ENCODE measurements at places on chromosomes 2 and 18.
A peak's percentile ranks its signal among the peaks of the same experiment; 100 is the strongest.

DNA sequence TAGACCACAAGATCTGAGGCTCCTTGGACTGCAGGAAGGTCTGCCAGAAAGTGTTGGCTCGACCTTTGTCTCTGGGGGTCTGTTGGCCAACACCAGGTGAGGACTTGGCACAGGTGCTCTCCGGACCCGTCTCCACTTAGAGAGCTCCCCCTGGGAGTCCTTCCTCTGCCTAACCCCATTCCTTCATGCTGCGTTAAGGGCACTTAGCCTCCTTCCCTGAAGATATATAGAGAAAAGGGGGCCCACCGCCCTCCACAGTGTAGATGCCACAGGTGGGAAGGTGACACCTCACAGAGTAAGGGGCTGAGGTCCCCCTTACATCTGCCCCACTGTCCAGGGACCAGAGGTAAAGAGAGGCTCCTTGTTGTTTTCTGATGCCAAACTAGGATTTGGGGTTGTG is 8.2 kb downstream of the IGFBP5 start:
- no peak for DNase-seq

- no peak for DNase-seq
Observed at GRCh38 chr2:67713376-67713775, 316.2 kb downstream of the ETAA1 start.

DNA sequence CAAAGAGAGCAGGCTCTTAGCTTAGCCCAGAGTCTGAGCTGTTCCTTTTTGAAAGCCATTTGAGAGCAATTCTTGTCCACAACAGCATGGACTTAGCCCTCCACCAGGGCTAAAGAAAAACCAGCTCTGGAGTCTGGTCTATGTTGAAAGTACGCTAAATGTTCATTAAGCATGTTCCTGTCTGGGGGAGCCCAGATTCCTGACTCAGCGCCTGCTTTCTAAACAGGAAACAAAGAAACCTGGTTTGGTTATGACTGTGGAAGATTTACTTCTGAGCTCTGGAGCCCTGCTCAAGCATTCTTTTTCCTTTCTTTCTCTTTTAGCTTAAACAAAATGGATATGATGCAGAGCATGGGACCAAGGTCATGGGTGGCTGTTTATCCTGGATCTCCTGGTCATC is 279.8 kb downstream of the RBM43 start:
- DNase-seq: no peak

DNA sequence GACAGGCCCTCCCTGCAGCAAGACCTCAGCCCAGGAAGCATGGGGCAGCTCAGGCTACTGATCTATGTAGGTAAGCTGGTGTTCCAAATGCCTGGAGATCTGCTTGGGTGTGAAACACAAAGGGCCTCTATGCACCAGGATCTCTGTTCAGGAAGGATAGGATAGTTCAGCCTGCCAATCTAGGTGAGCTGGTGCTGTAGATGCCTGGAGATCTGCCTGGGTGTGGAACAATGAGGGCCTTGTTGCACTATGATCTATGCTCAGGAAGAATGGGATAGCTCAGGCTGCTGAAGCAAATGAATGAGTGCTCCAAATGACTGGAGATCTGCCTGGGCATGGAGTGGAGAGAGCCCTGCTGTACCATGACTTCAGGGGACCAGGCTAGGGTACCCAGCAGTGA is 48.9 kb upstream of the MYL1 start:
- DNase-seq: no peak

- no peak for DNase-seq
Observed at GRCh38 chr2:3176869-3177255, 200.8 kb downstream of the EIPR1 start.

GRCh38 chr2:15159206-15159605 is 401.9 kb downstream of the NBAS start:
- no peak for DNase-seq

- no peak for DNase-seq
Observed at GRCh38 chr2:102278720-102279390, 32.5 kb upstream of the IL1RL1 start.

DNA sequence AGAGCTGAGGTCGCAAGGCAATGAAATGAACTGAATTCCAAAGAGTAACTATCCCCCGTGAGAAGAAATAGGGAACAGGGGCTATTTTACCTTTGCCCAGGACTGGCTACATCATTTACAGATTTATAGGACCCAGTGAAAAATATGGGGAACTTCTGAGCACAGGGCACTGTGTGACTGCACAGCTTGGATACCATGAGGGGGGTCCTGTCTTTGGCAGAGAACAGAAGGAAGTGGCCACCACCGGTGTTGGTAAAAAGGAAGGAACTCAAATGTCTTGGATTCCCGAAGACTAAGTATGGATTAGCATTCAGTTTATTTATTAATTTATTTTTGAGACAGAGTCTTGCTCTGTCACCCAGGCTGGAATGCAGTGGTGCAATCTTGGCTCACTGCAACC is 119.6 kb downstream of the B3GNT2 start:
- no peak for DNase-seq

- no peak for DNase-seq
Observed at GRCh38 chr18:76530846-76531245, 35.8 kb upstream of the ZNF516 start.

- no peak for DNase-seq
Observed at GRCh38 chr2:66925128-66925527, 472.0 kb upstream of the ETAA1 start.

- DNase-seq: no peak
Observed at GRCh38 chr2:3838348-3838747, 135.0 kb downstream of the DCDC2C start.

- DNase-seq: no peak
Observed at GRCh38 chr2:156333951-156334495, 1.5 kb upstream of the NR4A2 start.

DNA sequence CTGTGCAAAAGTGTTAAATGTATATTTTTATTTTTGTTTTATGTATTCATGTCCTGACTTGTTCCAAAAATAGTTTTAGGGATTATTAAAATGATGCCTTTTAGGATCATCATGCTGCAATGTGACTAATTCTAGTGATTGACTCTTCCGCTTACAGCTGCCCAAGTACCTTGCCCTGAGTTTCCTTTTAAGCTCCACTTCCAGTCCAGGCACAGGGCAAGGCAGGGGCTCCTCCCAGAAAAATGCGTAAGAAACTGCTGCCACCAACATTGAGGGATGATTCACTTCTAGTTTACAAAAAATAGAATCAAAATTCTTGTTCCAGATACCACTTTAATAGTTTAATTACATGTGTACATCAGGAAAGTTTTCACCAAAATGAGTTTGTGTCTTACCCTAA is 116.4 kb downstream of the IRS1 start:
- no peak for DNase-seq

- no peak for DNase-seq
Observed at GRCh38 chr2:202355993-202356505, 20.1 kb upstream of the BMPR2 start.

DNA sequence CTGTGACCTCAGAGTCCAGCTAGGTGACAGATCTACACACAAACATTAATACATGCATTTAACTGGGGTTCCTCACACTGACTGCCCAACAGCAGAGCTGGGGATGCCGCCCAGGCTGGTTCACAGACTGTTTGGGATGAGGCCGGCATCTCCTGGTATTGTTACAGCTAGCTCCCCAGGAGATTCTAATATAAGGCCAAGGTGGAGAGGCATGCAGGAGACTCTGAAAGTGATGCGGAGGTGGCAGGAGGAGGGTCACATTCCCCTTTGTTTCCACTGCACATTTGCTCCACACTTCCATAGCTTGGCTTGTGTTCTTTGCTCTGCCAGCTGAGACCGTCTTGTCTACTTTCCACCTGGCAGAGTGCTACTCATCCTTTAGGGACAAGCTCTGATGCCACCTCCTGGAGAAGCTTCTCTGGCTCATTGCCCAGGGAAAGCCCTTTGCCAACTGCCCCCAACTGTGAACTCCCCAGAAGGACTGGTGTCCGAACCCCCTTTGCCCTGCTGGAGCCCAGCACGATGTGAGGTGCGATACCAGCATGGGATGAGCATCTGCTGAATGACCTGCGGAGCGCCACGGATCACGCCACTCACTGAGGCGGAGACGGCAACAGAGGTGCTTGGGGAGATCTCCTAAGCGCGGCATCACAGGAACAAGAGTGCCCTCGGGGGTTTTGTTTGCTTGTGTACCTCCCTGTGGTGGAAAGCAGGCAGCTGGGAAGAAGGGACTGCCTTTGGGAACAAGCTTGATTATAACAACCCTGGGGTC is 88.8 kb downstream of the UXS1 start:
- DNase-seq: no peak

DNA sequence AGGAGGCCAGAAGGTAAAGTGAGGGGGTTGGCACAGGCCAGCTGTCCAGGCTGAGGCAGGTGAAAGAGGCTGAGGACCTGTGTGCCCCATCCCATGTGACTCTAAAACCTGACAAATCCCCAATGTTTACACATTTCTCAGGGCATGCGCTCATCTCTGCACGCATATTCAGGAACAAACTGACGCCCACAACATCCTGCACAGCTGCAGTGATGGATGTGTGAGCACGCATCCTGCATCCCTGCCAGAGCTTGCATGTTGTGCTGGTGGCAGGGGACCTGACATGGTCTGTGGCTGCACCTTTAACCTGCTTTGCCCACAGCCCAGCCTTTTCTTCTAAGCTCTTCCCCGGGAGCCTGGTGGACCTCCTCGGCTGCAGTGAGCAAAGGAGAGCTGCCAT is 83.1 kb downstream of the FBXO15 start:
- no peak for DNase-seq

GRCh38 chr2:112216167-112216566 is 38.7 kb downstream of the ZC3H8 start:
- no peak for DNase-seq

DNA sequence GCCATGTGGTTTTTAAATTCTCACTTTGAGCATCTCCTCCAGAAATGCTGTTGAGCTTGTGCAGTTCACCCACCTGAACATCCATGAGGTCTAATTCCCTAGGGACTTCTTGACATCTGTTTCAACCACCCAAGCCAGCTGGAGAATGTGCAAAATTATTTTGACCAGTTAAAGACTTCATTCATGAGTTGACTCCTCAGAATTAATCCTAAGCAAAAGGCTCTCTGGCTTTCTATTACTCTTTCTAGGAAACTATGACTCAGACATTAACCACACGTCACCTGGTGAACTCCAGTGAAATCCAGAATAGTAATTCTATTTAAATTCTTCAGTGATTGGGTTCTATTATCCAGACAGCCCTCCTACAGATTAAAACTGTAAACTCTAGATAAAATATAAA is 247.5 kb downstream of the NBAS start:
- DNase-seq: no peak

DNA sequence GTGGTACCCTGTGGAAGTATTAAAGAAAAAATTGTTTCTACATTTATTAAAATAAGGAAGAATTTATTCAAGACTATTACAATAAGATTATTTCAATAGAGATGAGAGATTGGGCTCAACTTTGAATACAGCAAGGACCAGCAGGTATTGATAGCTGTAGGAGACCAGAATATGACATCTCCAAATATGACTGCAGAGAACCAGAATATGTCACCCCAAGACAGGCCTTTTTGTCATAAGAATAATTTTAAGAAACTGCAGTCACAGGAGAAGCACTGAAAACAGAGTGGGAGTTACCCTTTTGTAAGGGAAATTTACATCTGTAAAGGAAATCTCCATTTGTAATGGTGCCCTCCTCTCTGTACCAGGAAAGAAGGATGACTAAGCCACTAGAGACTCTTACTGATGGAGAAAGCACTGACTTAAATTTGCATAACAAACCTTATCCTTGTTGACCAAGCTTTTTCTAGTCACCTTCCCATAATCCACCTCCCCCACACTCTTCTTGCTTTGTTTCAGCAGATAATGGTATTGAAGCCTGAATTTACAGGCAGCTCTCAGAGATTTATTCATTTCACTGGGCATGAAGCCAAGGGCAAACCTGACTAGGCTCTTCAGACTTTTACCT is 145.1 kb upstream of the RMP24 start:
- no peak for DNase-seq

GRCh38 chr2:155815851-155816250 is 516.7 kb downstream of the NR4A2 start:
- no peak for DNase-seq

- no peak for DNase-seq
Observed at GRCh38 chr2:44459739-44460138, 98.0 kb downstream of the CAMKMT start.

DNA sequence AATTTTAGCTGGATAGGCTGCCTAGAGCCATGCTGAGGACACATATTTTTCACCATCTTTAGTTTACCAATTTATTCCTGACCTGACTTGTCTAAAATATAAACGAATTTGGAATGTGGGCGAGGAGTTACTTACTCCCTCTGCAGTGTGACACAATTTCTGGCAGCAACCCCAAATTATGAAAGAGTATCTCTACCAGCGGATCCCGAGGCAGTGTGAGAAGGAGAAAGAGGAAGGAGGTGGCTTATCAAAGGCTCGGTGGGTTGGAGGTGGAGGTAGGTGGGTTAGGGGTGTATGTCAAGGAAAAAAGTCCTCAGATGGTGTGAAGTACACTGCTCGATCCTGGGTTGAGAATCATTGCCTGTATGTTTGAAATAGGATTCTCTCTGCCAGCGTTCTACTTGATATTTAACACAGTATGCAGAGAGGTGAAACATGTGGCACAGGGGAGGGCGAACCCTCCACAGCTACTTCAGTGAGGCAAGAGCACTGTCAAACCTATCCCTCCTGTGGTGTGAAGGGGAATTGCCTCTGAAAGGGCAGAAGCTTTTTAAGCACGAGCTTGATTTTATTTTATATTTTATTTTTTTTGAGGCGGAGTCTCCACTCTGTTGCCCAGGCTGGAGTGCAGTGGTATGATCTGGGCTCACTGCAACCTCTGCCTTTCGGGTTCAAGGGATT is 76.0 kb downstream of the RFTN2 start:
- no peak for DNase-seq

- no peak for DNase-seq
Observed at GRCh38 chr2:15825276-15825980, 114.9 kb upstream of the MYCN start.

GRCh38 chr2:12935796-12936195 is 219.1 kb downstream of the TRIB2 start:
- DNase-seq: no peak

DNA sequence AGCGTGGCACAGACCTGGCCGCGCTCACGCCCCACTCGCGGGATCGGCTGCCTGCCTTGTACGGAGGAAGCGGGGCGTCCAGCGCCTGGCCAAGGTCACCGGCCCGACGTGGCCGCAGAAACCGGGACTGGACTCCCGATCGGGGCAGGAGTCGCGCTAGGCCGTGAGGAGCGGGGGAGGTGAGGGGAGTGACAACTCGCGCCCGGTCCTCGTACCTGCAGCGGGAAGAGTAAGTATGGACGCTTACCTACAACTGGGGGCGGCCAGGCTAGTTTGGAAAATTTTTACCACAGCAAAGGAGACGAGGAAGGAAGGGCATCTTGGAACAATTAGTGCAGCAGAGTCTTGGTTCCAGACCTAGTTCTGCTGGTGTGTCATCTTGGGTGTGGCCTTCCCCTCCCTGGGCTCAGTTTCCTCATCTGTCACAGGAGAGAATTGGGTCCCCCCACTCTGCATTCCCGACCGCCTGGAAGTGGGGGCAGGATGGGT is 693 bp downstream of the UBE2F start:
- no peak for DNase-seq

DNA sequence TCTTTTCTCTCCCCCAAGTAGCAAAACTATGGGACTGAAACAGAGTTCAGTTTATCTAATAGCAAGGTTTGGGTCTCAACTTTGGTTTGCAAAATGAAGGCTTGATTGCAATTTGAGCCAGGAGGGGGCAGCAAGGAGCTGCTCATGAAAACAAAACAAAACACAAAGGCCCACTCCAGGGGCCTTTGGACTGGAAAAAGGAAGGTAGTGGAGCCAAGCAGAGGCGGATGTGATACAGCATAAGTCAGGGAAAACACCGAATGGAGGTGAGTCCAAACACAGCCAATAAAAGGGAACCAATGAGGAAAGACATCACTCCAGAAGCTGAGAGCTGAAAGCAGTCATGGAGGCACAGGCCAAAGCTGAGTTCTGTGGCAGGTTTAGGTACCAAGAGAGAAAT is 799.7 kb upstream of the ACVR2A start:
- peak; percentile 0 for DNase-seq
